Activated T-helper 1 cell treated with anti-CD3 and anti-CD28 coated beads, Interleukin-12 subunit alpha, Interleukin-12 subunit beta, Interleukin-2, Interleukin-4 antibody, amounts not matched to agents 30 ng/mL and 10 ng/mL and 1 ng/mL, durations not matched to agents 14 hours and 24 hours and 36 hours (primary cell): ENCODE measurements at places on chromosomes 5 and 9.

GRCh38 chr9:129319938-129320481 is 141.9 kb upstream of the IER5L start:
- no peak for DNase-seq

DNA sequence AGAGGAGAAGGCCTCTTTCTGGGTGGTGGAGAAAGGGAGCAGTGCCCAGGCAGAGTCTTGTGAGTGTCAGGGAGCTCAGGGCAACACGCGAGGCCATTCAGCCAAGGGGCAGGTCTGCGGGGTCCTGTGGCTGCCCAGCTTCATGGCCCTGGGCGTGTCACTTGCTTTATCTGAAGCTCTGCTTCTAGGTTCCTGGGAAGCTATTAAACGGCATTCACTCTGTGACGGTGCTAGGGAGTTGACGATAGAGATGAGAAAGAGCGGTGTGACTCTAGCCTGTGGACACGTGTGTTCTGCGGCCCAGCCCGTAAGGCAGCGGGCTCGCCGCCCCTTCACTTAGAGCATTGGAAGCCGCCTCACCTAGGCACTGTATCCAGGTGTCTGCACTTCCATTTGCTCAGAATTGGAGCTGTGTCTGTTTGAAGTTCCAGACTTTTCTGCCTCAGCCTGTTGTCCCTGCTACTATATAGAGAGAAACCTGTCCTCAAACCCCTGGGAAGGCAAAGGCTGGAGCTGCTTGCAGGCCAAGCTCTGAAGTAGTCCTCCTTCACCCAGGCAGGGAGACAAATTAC is 88.3 kb downstream of the PHF2 start:
- no peak for DNase-seq

DNA sequence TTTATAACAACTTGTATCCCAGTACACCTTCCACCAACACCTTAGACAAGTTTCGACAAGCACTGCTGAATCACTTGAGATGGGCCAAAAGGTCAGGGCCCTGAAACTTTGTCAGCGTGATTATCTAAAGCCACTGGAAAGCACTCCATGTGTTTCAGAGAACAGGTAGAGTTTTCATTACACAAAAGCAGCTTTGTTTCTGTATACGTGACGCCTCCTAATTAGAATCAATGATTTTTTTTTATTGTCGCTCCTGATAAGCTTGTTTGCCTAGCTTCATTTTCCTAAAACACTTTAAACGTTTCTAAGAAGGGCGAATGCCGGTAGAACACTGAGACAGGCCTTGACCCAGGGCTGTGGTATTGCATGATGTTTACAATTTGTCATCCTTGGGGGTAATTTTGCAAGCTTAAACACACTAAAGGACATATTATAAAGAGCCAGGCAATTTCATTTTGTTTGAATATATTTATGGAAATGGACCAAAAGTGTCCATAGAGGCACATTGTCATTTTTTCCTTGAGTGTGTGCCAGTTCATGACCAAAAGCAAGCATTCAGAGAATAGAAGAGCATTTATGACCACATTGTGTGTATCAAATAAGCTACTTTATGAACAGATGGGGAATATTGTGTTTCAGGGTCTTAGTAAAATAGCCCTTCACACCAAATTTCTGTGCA is 193.6 kb downstream of the GLIS3 start:
- DNase-seq: no peak

- no peak for DNase-seq
Measured at GRCh38 chr9:136851941-136852663, at the start of gene MAMDC4. Gene MAMDC4, plus strand, starts transcription at chr9:136852346. Its CDS starts 71 bp downstream, at chr9:136852417.

DNA sequence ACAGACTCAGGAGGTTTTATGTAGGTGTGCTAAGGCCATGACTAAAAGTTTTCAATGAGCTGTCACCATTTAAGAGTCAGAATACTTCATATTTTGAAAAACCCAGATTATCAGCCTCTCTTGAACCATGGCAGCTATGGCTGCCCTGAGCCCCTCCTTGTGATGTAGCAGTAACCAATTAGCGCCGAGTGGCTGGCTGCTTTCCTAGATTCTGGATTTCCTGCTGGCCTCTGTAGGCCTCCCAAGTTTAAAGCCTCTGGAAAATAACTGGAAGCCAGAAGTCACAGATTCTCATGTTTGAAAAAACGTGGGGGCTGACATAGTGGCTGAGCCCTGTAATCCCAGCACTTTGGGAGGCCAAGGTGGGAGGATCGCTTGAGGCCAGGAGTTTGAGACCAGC is 25.5 kb downstream of the DAB2IP start:
- DNase-seq: no peak

GRCh38 chr5:37198061-37198460 is 51.1 kb downstream of the CPLANE1 start:
- DNase-seq: no peak
